Activated naive CD8-positive, alpha-beta T cell treated with anti-CD3 and anti-CD28 coated beads, Interleukin-2, amount 50 U/mL, for 16 hours (primary cell): ENCODE measurements at places on chromosomes 1 and 21.

DNA sequence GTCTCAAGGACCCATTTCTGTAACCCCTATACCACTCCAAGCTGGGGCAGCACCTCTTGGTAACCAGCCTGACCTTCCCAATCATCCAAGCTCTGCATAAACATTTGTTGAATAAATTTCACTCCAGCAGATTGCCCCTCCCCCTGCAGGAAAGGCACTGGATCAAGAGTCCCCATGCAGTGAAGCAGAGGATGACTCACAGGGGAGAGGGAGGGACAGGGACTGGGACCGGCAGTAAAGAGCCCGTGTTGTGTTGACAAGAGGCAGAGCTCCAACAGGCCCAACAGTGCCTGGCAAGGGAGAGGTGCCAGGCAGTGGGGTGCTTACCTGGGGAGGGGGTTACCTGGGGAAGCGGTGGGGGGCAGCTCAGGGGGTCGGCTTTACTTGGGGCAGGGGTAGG, 32.3 kb downstream of the SLC9A1 start:
- DNase-seq, result no peak

- no peak for DNase-seq
Measured at GRCh38 chr1:19210772-19211549, 895 bp upstream of the UBR4 start.

DNA sequence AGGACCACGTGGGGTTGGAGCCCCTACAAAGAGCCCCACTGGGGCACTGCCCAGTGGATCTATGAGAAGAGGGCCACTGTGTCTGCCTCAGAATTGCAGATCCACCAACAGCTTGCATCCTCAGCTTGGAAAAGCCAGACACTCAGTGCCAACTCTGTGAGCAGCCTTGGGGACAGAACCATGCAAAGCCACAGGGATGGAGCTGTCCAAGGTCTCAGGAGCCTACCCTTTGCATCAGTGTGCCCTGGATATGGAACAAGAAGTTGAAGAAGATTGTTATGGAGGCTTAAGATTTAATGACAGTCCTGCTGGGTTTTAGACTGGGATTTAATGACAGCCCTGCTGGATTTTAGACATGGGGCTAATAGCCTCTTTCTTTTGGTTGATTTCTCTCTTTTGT, 1670.9 kb downstream of the PLA2G4A start:
- no peak for DNase-seq

DNA sequence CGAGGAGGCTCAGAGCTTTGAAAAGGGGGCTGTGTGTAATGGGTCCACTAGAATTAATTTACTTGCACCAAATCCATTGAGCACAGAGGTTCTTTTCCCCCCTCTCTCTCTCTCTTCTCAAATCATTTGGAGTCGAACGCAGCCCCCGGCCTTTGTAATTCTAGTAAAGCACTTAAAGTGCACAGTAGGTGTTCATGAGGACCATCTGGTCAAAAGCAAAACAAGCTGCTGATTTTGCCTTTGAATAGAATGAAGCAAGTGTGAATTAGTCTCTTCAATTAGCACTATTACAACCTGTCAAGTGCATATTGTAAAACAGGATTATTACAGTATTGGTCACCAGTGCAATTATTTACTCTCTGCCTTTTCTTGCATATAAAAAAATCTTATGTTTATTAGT, 259.9 kb downstream of the FAF1 start:
- DNase-seq, result no peak

DNA sequence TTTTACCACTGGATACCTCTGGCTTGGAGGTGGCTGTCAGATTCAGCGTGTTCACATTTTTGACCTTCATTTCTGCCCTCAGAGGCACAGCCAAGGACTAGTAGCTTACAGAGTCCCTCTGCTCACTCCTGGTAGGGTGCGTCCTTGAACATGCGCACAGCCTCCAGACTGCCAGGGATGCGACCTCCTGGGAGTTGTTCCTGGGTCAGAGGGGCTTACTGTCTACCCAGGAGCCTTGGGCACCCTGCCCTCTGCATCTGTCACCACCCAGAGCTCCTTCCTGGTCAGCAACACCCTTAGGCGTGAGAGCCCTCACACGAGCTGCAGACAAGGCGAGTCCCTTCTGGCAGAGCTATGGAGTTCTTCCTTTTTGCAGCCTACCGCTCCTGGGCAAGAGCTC, 1.7 kb downstream of the SLX9 start:
- no peak for DNase-seq

DNA sequence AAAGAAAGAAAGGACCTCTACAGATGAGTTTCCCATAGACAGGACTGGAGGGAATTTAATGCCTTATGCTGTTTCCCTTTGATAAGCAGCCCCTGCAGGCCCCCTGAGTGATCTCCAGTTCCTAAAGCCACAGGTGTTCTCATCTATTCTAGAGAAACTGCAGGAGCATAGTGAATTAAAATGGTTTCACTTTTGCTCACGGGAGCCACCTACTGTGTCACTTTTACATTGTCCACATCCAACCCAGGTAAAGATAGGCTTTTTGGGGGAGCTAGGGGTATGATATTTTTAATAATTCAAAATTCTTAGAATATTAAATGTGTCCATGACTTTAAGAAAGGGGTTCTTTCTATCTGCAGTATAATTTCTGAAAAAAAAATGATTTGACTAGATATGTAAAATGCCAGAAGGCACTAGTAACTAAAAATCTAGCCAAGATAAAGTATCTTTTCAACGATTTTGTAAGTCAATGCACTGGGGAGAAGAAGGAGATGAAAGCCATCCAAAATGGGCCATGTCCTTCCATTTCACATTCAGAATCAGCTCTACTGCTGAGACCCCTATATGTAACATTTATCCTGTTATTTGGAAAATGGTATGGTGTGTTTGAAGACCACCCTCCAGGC, 267.3 kb upstream of the DUSP10 start:
- no peak for DNase-seq

GRCh38 chr21:37462087-37462861, 95.7 kb downstream of the DYRK1A start:
- no peak for DNase-seq

DNA sequence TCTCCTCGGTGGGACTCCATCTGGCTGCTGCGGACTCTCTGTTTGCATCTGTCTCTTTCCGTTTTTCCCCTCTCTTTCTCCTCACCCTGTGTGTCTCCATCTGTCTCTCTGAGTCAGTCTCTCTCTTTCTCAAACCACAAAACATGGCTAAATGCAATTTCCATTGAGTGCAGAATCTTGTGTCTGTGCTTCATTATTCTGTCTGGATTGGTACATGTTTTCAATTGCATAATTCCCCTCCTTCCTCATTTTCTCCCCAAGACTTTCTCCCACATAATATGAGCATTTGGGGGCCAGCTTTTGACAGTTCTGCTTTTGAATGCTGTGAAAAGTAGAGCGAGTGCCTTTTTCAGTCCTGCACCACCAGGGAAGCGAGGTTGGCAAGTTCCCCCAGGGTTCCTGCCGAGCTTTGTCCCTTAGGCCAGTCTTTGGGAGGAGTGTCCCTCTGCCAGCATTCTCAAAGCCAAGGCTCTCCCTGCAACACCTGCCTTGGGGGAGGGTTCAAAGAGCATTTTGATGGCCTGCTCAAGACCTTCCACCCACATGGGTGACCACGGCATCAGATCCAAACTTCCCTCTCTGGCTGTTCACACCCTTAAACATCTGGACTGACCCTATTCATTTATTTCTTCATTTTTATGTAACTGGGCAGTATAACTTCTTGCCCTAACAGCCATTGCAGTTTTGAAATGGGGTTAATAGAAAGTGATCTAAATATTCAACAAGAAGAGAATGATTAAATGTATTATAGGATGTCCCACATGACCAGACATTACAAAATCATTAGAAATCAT, 32.8 kb upstream of the SCMH1 start:
- no peak for DNase-seq

- DNase-seq, result no peak
Measured at GRCh38 chr1:60942896-60943638, 139.3 kb upstream of the NFIA start.

GRCh38 chr1:42380586-42381279, at the start of gene RIMKLA:
TSS of gene RIMKLA (plus strand) at chr1:42380792. CDS start at chr1:42380935, 143 bp downstream.
- peak; percentile 10 for DNase-seq

GRCh38 chr21:26956216-26956615, 10.7 kb downstream of the ADAMTS5 start:
- no peak for DNase-seq

DNA sequence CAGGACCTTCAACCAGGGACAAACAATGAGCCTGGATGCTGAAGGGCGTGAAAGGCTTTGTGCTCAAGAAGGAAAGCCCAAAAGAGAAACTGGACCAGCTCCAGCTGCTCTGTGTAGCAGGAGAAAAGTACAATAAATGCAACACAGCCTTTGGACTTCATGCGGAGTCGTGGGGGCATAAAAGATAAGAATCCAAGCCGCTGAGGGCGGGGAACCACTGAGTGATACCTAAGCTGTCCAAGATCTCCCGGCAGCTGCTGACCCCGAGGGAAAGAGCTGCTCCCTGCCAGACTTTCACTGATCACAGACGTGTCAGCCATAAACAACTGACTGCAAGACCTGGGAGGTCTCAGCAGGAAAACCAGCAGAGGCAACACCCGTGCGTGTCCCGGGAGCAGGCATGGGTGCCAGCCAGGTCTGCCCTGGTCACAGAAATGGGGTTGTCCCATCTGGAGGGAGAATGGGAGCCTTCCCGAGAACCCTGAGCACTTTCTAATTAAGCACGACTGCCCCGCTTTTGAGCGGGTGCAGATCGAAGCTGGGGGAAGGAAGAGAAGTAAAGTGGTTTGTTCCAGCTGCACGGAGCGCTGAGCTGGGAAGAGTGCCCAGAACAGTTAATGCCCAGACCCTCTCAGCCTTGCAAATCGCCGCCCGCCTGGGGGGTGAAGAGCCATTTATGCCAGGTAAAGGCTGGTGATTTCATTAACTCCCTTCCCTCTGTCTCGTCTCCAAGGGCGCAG, 68.3 kb upstream of the TARDBP start:
- no peak for DNase-seq
